ENCODE measurements at places on chromosomes 6 and 20.

- peak; percentile 32 for DNase-seq
These were observed 30.6 kb upstream of the PIM1 start for GRCh38 chr6:37139230-37139962.

DNA sequence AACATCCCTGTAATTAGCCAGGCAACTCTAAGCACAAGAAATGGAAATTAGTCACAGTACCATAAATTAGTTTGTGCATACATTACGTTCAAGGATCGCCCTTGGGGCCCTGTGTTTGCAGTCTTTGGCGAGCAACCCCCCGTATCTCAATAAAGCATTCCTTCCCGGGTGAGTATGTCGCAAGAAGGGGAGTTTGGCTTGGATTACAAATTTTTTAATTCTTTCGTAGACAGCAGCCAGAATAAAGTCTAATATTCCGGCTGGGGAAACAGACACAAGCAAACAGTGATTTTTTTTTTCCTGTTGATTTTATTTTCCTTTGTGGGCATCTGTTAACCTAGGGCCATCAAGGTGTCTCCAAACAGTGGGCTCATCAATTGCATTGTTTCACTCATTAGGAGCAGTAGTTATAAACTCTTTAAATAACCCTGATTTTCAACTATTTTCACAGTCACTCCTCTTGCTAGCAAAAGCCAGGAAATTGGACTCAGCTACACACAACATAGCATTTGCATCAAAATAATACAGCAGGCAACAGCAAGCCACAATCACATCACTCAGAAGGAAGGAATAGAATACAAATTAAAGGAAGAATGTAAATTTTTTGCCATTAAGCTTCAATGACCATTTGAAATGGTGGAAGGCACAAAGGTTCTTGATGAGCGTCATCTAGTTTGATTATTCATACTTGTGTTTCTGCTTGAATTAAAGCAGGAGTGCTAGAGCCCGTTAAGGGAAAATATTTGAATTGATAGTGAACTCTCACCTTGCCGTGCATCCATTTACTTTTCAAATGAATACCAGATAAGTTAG is 85.3 kb downstream of the LINC00237 start:
- no peak for DNase-seq

DNA sequence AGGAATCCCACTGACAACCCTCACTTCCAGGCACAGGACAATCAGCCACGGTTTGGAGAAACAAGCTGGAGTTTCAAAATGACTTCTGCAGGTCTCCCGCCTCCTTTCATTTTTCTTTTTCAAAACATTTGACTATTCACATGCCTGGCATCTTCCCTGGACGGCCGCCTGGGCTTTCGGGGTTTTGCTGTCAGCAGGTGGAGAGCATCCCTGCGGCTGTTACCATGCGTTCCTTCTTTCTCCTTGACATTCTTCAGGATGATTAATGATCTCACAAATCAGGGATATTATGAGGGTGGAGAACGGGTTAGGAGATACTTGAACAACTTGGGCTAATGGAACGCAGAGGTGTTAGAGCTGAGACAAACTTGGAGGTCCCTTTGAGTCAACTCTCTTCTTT is 60.9 kb downstream of the RAMACL start:
- DNase-seq: peak; percentile 17

- no peak for DNase-seq
These were observed 66.3 kb downstream of the FILIP1 start for GRCh38 chr6:75427329-75427728.

DNA sequence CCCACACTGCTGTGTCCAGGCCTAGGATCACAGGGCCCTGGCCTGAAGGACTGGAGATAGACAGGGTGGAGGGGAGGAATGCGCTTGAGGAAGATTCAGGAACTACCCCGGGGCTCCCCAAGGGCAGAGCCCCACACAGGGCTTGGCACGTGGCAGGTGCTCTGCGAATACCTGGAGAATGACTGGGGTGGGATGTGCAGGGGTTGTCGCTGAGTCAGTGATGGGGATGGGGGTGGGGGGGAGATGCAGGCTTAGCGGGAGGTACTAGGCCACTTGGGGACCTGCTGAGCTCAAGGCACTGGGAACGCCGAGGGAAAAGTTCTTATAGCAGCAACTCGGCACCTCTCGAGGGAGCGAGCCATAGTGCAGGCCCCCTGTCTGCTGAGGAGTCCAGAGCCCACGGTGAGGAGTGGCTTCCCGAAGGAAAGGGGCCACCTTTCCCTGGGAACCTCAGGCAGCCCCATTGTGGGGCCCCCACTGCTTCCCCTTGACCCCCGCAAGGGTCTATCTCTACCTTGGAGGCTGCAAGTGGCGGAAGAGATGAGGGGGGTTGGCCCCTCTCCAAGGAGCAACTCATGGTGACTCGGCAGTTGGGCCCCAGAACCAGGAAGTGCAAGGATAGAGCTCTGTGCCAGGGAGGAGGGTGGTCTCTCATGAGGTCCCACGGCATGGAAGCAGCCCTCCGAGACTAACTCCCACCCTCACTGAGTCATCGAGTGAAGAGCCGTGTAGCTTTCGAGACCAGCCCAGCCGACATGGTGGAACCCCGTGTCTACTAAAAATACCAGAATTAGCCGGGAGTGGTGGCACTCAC is 33.1 kb downstream of the SRC start:
- DNase-seq: peak; percentile 55

- no peak for DNase-seq
These were observed 66.6 kb upstream of the FAM184A start for GRCh38 chr6:119145111-119145510.

GRCh38 chr6:48713612-48714011 is 602.6 kb upstream of the PTCHD4 start:
- no peak for DNase-seq

GRCh38 chr6:131331873-131332781 is 196.9 kb downstream of the AKAP7 start:
- DNase-seq: no peak

DNA sequence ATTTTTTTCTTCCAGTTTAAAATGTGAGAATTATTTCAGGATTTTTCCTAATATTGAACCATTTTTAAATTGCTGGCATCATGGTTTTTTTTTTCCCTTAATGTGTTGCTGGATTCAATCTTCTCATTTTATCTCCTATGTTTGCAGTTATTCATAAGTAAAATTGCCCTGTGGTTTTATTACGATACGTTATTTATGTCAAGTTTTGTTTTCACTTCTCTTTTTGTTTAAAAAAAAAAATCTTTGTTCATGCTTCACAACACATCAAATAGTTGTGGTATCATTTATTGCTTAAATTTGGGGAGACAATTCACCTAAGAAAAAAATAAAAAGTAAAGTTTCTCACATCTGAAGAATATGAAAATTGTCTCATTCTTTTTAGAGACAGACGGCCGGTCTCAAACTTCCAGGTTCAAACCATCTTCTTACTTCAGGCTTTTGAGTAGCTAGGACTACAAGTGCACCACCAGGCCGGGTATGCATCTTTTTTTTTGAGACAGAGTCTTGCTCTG is 239.3 kb upstream of the ID4 start:
- no peak for DNase-seq

DNA sequence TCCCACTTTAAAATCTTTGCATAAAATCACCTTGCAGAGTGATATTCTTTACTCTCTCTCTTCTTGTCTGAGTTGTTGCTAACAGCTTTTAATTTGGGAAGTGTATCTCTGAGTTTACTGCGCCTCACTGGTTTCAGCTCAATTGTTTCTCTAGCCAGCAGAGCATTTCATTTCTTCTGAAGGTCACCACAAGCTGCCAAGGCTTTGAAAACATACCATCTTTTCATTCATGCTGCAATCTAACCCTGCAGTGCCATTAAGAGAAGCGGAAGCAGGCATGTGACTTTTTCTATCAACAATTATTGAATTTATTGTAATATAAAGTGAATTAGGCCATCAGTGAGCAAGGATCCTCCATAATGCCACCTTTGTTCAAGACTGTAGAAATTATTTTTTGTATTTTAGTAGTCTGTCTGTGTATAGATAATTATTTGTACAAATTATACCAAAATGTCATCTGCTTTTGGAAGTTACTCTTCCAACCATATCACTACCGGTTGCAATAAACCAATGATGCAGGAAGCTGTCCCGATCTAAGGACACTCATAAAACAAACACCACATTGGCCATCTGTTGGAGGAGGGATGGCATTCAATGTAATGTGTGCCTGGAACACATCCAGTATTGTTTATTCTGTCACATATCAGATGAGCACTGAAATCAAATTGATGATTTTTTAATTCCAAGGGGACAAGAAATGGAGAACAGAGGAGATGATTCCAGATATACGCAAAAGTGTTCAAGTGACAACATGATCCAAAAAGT is 26.8 kb downstream of the HS3ST5 start:
- no peak for DNase-seq

GRCh38 chr20:23165964-23166363 is 79.8 kb upstream of the CD93 start:
- no peak for DNase-seq

DNA sequence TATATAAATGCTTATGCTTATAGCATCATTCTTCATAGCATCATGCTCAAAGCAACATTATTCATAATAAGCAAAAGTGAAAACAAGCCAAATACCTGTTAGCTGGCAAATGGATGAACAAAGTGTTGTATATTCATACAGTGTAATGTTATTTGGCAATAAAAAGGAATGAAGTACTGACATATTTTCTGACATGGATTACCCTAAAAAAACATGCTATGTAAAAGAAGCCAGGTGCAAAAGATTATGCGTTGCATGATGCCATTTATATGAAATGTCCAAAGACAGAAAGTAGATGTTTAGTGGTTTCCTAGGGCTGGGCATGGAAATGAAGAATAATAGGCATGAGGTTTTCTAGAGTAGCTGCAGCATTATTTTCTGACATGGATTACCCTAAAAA is 77.1 kb downstream of the GFRA4 start:
- DNase-seq: peak; percentile 20
